Cardiac muscle cell (in vitro differentiated cells and primary cell): ENCODE measurements at places on chromosomes 3 and 15.

GRCh38 chr3:32837789-32838188, 20.0 kb downstream of the TRIM71 start:
- no peak for DNase-seq

DNA sequence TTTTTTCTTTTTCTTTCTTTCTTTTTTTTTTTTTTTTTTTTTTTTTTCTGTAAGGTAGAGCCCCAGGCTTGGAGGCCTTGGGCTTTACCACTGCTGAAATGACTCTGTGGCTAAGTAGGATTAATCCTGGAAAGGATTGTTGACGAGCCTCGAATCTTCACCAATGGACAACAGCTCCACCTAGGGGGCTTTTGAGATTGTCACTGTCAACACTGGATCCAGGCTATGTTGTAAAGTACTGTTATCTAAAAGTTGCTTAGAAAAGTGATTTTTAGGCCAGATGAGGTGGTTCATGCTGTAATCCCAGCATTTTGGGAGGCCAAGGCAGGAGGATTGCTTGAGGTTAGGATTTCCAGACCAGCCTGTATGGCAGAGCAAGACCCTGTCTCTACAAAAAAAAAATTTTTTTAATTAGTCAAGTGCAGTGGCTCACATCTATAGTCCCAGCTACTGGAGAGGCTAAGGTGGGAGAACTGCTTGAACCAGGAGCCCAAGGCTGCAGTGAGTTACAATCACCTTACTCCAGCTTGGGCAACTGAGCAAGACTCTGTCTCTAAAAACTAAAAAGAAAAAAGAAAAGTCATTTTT, 41.6 kb downstream of the KLHL18 start:
- peak; percentile 90 for DNase-seq

GRCh38 chr15:88908123-88908522, 5.1 kb downstream of the MFGE8 start:
- DNase-seq, result no peak

DNA sequence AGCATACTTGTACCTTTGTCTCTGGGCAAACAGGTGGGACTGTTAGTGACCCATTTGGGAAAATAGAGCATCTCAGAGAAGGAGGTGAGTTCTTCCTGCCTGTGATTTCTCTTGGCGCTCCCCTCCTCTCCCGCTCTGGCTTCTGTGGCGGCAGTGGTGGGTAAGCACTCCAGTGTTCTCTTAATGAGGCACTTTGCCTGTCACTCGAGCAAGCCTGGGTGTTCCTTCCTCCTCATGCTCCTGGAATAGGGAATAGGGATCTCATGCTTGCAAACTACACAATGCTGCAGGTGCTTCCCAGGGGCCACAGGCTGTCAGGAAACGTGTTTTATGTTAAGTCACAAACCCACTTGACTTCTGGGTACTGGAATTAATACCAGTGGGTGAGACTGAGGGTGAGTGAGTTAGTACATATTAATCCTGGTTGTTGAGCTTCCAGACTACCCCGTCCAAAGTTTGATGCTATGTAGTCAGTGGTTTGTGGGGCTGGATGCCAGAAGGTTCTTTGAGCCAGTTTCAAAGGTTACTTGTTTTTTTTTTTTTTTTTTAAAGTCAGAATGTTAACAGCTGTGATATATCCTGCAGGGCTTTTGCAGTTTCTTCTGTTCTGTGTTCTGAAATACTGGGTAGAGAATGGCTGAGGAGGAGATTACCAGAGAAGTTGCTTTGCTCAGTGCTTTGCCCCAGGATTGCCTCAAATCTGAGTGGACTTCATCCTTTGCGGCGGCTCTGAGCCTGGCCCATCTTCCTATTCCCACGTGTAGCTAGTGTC, 30.5 kb downstream of the EDEM1 start:
- DNase-seq, result peak; percentile 77
